Left renal cortex interstitium (tissue), 4 donors: ENCODE measurements at places on chromosomes 6 and 20. TPM values are rescaled to one million over a fixed set of nuclear protein-coding genes. Genes with fewer than 3 reads are reported as not detected.

- peak; percentile 5 for DNase-seq
Observed at GRCh38 chr20:59221707-59222252, 58.2 kb downstream of the ZNF831 start.

DNA sequence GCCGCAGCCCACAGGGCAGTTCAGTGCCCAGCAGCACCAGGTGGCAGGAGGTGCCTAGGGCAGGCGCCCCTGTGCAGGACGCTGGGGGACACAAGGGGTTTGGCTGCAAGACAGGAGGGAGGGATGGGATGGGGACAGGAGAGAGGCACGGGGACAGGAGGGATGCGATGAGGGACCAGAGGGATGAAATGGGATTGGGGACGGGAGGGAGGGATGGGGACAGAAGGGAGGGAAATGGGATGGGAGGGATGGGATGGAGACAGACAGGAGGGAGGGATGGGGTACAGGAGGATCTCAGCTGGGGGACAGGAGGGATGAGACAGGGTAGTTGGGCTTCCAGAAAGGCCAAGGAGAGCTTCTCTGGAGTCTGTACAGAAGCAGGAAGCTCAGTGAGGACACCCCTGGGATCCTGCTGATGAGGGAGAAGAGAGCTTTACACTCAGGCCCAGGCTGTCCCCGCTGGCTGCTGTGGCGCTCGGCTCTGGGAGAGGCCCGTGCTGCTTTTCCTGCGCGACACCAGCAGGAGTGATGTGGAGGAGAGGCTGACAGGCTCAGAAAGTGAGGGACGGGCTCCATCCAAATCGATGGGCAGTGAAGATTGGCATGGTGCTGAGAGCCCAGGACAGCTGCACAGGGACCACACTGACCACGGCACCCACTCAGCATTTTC is 400.8 kb downstream of the SMOC2 start:
- no peak for DNase-seq

DNA sequence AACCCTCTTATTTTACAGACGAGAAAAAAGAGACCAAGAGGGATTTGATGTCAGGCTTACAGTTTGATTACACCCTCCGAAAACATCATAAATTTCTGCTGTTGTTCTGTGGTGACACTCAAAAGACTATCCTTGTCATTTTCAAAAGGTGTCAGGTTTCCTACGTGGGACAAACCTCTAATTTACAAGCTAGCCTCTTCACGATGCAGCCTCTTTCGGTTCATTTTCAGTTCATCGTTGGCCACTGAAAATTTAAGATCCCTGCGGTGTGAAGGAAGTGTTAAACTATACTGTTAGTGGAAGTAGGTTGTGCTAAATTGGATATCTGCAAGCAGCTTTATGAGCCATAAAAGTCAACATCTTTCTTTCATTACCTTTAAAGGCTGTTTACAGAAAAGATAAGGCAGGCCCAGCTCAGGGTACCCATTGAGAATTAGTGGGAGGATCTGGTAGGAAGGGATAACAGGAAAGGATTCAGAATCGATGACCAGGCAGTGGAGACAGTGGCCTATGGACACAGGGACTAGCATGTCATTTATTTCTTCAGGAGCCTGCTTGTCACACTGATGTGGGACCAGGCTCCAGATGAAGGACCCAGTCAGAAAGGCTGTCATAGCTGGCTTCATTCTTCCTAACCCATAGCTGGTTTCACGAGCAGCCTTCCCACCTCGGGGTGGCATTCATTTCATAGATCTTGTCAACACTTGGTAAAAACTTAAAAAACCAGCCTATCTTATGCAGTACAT is 329.1 kb upstream of the SOX4 start:
- DNase-seq, result peak; percentile 63

GRCh38 chr6:33419580-33420490 is at the start of gene SYNGAP1:
SYNGAP1 (plus strand) TSS chr6:33420065; CDS start chr6:33420265, 200 bp downstream.
- DNase-seq, result no peak

GRCh38 chr20:54133434-54134427 is 40.1 kb downstream of the CYP24A1 start:
- DNase-seq, result no peak

DNA sequence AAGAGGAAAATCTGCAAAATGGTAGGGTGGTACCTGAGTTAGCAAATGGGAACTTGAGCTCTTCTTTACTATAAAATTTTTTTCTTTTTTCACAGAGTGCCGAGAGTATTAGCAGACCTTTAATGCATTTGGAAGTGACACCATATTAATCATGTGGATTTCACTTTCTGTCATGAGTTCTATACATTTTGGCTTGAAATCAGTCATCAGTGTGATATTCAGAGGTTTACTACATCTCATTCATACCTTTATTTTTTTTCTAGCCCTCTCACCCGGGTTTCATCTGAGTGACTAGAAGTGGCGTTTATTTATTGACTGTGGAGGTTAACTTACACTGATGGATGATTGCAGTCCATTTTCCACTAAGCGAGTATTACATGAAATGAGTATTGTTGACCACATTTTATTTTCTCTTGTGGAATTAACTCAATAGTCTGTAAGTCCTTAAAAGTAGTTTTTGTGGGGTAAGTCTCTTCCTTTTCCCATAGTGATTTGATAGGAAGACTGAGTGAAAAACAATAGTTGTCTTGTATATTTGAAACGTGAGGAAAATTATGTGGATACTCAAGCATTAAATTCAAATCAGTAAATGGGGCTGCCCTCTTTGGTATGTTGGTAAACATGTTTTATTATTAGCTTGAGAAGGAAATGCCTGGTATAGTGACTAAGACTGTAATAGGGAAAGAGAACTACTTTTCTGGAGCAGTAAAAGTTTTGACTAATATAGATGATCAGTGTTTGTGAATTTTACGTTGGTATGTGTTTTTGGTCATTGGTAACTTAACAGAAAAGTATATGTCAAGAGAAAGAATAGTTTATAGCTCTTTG is 55.5 kb downstream of the JARID2 start:
- no peak for DNase-seq

- DNase-seq, result no peak
Observed at GRCh38 chr6:28442586-28442985, 705 bp downstream of the ZSCAN23 start.

- DNase-seq, result no peak
Observed at GRCh38 chr20:4913147-4913546, 88.2 kb downstream of the SLC23A2 start.

GRCh38 chr20:44253528-44253927 is 6.4 kb downstream of the GDAP1L1 start:
- no peak for DNase-seq

- DNase-seq, result no peak
Observed at GRCh38 chr20:25238319-25239037, 9.4 kb upstream of the PYGB start.

GRCh38 chr20:10475225-10475624 is 40.1 kb downstream of the SLX4IP start:
- no peak for DNase-seq

DNA sequence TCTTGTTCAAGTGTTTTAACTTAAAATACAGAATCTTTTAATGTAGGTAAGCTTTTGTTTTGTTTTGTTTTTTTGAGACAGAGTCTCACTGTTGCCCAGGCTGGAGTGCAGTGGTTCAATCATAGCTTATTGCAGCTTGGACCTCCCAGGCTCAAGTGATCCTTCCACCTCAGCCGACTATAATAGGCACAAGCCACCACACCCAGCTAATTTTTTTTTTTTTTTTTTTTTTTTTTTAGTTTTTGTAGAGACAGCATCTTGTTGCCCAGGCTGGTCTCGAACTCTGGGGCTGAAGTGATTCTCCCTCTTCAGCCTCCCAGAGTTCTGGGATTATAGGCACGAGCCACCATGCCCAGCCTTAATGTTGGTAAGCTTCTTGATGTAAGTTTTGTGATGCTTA is 3.3 kb downstream of the EFHC1 start:
- DNase-seq, result no peak

DNA sequence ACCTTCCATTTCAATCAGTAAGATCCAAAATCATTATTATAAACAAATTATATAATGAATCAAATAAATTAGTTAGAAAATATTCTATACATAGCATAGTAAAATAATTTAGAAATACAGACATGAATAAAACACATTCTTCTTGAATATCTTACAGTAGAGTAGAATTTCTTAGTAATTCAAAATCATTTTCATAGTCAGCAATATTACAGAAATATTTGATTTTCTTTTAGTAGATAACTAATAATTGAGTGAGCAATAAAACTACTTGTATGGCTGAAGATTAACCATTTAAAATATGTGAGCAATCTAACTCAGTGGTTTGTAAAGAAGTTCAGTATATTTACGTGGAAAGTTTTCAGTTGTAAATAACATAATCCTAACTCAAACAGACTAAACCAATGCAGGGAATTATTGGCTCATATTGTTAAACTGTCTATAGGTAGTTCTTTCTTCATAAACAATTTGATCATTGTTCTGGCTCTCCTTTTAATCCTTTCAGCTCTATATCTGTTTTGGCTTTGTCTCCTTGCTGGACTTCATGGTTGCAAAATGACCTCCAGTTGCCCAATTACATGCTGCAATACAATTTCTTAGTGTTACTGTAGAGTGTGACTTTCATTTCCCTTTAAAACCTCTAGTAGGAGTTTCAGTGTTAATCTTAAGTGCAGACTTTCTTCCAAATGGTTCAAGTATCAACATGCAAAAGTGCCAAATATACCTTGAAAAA is 307.5 kb downstream of the EYS start:
- no peak for DNase-seq

DNA sequence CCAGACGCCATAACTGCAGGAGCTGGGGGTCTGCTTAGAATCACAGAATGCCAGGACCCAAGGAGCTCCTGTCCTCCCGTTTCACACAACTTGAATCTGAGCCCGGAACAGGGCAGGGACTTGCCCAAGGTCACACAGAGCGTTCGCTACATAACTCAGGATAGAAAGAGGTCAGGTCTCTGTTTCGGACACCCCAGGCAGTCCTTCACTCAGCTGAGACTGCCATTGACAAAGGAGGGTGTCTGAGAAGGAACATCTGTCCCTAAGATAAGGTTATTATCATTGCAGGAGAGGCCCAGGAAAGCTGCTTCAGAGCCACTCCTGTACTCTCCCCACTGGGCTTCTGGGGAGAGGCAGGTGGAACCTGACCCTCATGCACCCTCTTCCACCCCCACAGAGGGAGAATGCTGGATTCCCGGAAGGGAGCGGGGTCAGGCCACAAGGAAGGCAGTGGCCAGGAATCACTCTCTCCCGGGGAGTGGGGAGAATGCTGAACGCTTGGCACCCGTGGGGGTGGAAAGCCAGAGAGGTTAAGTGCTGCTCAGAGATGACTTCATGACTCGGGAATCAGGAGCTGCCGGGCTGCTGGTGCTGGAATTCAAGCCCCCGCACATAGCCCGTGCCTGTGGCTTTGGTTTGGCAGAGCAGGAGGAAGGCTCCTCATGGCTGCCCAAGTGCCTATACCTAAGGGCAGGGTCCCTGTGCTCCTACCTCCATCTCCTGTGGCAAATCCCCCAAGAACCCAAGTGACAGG is 10.7 kb downstream of the SDC4 start:
- DNase-seq, result no peak

- no peak for DNase-seq
Observed at GRCh38 chr6:99369533-99369932, 20.1 kb upstream of the FAXC start.

DNA sequence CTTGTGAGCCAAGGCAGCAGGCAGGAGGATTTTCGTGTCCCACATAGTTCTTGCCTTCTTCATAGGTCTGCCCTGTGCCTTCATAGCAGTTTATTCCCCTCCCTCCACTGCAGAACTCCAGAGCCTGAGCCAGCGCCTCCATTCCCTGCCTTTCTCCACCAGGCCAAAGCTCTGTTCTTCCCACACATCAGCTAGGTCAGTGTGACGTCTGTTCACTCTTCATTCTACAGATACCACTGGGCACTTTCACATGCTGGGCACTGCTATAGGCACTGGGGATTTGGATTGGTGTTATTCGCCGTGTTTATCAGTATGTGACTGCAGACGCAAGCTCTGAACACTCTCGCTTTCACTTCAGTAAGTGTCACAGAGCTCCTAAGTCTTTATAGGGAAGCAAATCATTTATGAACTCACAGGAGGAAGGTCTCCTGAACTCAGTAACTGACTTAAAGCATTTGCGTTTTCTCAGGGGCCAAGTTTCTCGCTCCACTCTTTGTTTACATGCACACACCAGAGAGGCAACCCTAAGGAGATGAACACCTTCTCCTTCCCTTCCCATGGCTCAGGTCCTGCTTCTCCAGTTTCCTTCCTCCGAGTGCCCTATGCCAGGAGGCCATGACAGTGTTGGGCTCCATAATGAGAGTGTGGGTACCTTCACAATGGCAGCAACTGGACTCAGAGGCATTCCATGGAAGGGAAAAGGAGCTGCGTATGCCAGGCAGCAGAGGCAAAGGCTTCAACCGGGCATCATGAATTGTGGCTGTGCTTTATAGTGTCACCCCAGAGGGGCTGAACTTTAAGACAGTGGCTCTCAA is 6.3 kb upstream of the APMAP start:
- no peak for DNase-seq

DNA sequence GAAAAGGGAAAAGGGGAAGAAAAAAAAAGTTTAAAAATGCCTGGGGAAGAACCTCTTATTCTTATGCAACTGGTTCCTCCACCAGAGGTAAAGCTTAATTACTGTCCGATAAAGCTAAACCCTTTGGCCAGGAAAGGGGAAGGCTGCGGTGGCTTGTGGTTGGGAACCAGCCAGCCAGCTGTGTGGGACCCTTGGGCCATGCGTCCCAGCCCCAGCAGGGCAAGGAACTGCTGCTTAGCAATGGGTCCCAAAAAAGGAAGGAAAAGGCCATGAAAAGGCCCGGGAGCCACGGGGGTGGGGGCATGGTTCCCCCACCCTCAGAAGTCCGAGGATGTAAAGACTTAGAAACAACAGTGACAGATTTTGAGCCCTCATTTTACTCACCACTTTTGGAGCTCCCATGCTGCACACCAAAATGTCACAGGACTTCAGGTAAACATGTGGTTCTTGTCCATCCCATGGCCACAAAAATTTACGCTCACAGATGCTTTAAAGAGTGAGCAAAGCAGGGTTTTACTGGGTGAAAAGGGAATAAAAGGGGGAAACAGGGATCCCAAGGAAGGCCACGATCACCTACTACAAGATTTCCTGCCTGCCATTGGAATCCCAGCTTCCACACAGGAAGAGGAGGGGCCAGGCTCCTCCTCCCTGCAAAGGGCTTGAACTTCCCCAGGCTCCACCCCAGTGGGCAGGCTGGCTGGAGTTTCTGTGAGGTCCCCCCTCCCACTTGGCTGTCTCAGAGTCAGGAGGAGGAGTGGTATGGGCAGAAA is 1234.7 kb upstream of the GJE1 start:
- no peak for DNase-seq

BTNL2 gene
- 0.61 TPM for polyA plus RNA-seq

SLC52A3 gene
- polyA plus RNA-seq, result 3.6 TPM

GDAP1L1 gene
- 0.70 TPM for polyA plus RNA-seq

DDX43 gene
- 0.95 TPM for polyA plus RNA-seq

STXBP5 gene
- 17.3 TPM for polyA plus RNA-seq

BMP7 gene
- 99.0 TPM for polyA plus RNA-seq

CLDN20 gene
- polyA plus RNA-seq, result 0.85 TPM
